ENCODE measurements at places on chromosomes 5 and 9.

DNA sequence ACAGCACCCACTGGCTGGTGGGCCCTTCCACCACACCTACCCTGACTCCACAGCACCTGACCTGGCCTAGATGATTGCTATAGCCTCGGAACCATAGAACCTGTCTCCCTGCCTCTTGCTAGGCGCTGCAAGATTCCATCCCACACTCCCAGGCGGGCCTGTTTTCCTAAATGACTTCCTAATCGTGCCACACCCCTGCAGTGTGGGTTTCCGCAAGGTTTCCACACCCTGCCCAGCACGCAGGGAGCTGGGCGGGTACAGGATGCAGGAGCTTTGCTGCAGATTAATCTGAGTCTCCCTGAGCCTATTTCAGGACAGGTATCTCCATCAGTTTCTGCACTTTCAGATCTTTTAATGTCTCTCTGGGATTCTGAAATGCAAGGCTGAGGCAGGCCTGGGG, 62.9 kb downstream of the SHB start:
- no peak for DNase-seq

GRCh38 chr9:32487981-32488380, 38.0 kb downstream of the RIGI start:
- DNase-seq: no peak

GRCh38 chr9:68851657-68852056, 146.6 kb downstream of the PIP5K1B start:
- no peak for DNase-seq

- no peak for DNase-seq
These were observed 163.1 kb downstream of the LRRC70 start for GRCh38 chr5:62741761-62742160.

DNA sequence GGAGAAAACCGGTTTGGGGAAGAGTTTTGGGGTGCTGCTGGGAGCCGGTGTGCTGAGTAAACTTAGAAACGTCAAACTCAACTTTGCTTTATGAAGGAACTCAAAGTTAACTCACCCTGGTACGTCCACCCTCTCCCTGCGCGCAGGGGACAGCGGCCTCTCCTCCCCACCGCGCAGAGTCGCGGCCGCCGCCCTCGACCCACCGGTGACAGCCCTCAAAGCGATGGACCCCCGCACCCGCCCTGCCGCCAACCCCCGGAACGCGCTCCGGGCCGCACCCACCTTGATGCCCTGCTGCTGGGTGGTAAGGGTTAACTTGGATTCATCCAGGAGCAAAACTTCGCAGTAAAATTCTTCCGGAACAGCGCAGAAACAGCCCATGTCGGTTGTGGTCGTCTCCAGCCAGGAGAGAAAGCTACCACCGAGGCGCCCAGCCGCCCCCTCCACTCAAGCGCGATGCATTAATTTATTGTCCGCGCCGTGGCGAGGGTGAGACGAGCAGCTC, 366 bp downstream of the EPB41L4A start:
- peak; percentile 15 for DNase-seq

DNA sequence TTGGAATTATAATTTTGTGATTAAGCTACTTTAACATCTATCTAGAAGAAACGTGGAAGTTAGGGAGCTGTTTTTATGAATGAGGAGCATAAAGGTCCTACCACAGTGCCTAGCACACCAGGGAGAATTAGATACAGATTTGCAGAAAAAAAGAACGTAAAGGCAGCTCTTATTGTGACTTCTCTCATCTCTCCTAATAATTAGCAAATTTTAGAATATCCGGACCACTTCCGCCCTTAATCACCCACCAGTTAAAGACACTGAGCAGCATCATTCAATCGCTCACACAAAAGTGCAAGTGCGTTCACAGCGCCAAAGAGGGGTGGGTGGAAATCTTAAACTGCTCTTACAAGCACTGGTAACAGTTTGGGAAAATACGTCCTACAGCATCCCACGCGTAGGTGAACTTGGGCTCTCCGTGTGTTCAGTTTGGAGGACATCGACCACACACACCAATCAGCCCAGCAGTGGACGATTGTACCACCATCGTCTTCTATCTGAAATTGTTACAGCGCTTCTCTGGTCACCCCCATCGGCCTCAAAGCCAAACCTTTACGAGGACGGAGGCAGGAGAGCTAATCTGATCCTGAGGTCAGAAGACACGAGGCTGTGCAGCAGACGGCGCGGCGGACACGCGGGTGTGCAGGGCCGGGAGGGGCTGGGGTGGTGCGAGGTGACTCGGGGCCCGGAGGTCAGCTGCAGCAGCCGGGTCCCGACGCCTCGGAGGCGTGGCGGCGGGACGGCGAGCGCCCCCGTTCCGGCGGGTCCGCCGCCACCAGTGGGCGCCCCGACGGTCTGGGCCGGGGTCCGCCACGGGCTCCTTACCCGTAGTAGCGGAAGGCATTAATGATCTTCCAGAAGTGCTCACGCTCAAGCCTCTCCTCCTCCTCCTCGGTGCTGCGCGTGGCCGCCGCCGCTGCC, 646 bp downstream of the CARNMT1 start:
- DNase-seq: peak; percentile 41

- DNase-seq: no peak
These were observed 66.7 kb downstream of the TARS1 start for GRCh38 chr5:33507426-33507825.

DNA sequence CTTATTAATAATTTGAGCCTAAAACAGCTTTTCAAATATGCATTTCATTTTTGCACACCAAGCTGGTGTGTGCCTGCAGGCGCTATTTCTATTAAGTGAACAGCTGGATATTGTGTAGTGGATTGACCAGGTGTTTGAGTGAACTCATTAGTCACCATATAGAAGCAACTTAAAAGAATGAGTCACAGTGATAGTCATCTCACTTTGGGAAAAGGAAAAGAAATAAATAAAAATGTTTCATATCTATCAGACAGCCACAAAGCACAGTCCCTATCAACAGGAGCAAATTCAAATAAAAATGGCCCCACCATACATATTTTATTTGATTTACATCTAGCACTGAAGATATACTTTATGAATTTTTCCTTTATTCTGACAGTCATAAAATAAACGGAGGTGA, 456.5 kb upstream of the CDH9 start:
- DNase-seq: no peak

DNA sequence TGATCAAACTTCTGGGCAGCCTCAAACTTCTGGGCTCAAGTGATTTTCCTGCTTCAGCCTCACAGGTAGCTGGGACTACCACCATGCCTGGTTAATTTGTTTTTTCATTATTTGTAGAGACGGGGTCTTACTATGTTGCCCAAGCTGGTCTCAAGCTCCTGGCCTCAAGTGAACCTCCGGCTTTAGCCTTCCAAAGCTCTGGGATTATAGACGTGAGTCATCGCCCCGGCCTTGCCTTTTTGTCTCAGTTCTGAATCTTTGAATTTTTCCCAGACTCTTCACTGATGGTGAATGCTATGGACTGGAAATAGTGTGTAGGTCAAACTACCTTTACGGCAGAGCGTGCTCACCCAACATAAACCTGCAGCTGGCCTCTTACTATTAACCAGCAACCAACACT, 32.3 kb upstream of the EGFLAM start:
- DNase-seq: no peak

GRCh38 chr9:87160148-87161102, 213.1 kb upstream of the GAS1 start:
- DNase-seq: no peak

GRCh38 chr5:149605998-149606724, 24.9 kb downstream of the ARHGEF37 start:
- DNase-seq: no peak

GRCh38 chr5:72837524-72838096, 21.1 kb downstream of the TNPO1 start:
- DNase-seq: no peak

DNA sequence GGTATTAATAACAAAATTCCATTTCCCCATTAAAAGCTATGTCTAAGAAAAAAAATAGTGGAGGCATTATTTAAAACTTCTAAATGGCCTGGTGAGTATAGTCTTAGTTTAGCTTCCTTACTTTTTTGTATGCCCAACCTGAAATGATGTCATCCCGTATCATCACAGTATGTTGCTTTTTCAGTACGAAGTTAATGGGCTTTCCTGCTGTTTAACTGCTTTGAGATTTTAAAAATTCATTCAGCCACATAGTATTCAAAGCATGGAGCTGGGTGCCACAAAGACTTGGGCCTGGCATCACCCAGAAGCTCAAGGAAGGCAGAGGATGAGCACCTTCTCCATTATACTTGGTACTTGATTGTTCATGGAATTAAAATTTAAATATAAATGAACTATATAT, 7.4 kb downstream of the F2RL2 start:
- no peak for DNase-seq

DNA sequence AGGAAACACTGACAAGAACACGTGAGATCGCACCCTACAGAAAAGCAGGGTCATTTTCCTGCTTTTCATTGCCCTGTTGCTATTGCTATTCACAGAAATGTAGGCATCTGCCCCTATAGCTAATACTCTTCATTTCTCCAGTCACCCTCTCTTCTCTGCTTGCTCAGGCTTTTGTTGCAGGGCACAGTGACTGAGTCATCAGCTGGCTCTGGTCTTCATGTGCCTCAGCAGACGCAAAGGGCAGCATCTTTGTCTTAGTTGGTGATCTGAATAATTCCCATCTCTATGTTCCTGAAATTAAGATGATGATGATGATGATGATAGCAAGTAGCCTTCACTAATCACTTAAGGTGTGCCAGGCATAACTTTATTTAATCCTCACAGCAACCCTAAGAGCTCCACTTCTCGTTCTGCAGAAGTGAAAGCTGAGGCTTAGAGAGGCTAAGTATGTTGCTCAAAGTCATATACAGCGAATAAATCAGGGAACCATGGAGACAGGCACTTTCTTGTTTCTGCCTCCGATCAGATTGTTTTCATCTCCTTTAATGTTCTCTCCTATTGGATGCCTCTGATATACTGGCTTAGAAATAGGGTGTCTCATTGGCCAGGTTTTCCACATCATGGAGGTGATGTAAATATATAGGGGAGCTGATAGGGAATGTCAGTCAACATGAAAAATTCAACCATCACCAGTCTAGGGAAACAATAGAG, 133.0 kb upstream of the STK32A start:
- DNase-seq: no peak

DNA sequence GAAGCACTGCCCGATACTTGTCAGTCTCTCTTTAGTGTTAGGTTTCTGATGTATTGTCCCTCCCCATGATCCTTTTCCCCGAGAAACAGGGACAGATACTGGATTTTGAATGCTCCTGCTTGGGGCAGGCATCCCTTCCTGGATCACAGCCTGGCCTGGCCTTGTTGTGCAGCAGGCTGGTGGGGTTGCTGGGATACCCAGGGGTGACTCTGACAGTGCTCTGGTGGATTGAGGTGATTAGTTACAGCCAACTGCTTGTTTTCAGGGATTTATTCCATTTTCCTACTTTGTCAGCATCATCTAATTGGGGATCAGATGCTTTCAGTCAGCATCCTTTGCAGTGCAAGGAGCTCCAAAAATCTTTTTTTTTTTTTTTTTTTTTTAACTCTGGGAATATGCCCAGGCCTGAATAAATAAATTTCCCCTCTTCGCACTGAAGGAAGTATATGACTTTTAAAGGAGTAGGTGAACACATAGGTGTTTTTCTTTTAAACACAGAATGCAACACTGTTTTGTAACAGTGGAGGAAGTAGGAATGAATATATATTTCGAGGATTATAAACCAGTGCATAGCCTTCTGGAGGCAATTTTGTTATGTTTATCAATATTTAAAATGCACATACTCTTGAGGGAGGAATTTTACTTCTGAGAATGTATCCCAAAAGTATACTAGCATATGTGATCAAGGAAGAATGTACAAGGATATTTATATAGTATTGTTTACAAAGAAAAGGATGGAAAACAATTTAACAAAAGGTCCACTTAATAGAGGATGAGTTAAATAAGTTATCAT, 127.3 kb upstream of the ELL2 start:
- DNase-seq: no peak

- DNase-seq: no peak
These were observed 16.4 kb upstream of the MATR3 start for GRCh38 chr5:139277171-139277570.

DNA sequence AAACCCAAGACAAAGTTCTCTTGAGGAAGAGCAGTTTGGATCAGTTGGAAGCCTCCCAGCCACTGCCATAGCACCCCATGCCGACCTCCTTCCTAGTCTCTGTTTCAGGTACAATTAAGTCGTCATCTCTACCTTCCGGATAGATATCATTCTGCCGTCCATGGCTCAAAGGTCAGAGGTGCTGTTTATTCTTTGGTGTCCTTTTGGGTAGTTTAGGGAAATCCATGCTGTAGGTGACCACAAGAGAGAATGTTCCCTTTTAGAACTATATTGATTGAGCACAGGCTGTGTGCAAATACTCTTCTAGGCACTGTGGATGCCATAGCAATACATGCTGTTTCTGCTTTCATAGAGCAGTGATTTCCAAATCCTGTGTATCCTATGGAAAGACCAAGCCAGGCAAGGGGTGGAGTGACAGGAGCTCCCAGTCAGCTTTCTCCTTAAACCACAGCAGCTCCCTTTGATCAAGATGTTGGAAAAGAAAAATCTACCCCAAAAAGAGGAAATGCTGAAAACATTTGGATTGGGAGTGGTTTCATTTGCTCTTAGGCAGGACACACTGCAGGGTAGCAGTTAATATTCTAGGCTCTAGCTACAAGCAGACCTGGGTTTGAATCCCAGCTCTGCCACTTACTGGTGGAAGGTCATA, 127.9 kb downstream of the PALM2AKAP2 start:
- no peak for DNase-seq

DNA sequence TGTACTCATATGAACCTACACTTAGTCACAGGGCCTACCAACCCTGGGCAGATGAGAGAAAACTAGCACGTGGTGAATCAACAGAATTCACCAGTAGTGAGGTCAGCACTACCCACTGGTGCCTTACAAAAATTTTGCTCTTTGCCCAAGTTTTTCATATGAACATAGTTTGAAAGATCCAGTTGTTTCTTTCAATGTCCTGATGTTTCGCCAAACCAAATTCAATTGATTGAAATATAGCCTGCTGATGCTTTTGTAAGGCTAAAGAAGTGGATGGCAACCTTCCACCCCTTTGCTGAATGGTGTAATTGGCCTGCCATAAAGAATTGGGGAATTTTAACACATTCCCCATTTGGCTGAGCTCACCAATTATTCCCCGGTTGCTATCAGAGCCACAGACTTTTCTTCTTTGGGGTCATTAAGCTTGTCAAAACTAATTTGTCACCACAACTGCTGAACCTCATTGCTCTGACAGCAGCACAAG, 339.2 kb downstream of the GLIS3 start:
- no peak for DNase-seq

- no peak for DNase-seq
These were observed 36.4 kb downstream of the LARP1 start for GRCh38 chr5:154791535-154791934.
